ENCODE measurements at places on chromosomes 5 and 9.

- no peak for DNase-seq
These were observed 5.8 kb downstream of the CEP72 start for GRCh38 chr5:617896-618295.

DNA sequence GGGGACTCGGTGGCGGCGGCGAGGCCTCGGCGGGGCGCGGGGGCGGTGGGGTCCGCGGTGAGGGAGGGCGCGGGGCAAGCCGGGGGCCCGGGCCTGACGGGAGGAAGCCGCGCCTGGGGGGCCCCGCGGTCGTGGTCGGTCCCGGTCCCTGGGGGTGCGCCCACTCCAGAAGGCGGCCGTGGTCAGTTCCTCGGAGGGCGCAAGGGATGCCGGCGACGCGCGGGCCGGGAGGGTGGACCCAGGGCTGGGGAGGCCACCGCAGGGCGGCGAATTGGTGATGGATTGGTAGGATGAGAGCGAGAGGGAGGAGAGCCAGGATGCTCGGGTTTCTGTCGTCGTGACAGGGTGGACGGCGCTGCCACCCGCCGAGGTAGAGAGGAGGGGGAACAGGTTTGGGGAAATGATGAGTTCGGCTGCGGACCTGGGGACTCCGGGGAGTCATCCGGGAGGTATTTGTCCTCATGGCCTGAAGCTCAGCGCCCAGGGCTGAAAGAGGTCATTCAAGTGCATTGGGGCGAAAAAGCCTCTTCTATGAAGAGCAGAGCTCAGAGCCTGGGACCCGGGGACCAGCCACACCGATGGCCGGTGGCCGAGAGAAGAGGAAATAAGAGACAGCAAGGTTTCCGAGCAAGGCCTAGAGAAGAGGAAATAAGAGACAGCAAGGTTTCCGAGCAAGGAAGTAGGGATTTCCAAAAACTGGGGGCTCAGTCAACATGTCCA is 557 bp downstream of the GNG10 start:
- no peak for DNase-seq

- no peak for DNase-seq
These were observed 150.2 kb downstream of the KIAA0825 start for GRCh38 chr5:94467954-94468930.

DNA sequence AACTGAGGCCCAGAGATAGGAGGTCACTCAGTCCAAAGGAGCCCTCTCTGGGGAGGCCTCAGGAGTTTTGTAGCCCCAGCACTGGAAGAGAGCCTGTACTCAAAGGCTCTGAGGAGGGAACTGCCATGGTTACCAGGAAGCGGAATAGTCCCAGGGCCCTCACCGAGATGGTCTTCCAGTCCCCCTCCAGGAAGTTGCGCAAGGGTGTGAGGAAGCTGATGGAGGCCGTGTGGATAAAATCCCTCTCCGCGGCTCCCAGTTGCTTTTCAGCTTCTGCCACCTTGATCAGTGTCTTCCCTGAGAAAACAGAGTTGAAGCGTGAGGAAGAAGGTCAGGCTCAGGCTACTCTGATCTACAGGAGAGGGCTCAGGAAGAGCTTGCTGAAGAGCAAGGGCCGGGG is 13.5 kb downstream of the SH3GLB2 start:
- no peak for DNase-seq

DNA sequence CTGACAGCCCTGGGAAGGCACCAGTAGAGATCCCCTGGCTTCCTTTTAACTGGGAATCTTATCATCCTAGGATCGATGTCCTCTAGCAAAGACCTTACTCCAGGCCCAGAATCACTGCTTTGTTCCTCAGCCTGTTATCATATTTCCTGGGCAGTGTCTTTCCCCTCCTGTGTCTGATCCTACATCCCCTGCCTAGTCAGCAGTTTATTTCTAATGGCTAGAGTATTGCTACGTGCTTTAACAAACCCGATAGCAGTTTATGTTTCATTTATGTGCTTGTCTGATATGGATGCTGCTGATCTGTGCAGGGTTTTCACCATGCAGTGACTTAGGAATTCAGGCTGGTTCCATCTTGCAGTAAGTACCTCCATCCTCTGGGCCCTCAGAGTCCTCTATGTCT is 20.9 kb upstream of the BARX1 start:
- no peak for DNase-seq

- peak; percentile 31 for DNase-seq
These were observed 92.8 kb upstream of the PITX1 start for GRCh38 chr5:135126688-135127438.

DNA sequence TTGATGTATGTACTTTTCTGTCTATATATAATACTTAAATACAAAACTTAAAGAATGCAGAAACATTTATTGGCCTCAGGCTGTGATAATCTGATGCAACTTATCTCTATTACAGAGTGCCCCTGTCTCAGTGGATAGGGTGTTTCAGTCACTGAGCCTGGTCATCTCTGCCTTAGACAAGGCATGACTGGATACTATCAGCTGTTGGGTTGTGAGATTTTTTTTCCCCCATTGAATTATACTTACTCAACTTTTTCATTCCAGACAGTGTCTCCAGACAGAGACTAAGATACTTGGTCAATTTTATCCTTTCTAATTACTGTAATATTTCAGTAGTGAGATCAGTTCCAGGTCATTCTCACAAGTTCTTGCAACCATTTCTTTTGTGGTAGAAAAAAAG is 26.7 kb downstream of the XRCC4 start:
- no peak for DNase-seq

DNA sequence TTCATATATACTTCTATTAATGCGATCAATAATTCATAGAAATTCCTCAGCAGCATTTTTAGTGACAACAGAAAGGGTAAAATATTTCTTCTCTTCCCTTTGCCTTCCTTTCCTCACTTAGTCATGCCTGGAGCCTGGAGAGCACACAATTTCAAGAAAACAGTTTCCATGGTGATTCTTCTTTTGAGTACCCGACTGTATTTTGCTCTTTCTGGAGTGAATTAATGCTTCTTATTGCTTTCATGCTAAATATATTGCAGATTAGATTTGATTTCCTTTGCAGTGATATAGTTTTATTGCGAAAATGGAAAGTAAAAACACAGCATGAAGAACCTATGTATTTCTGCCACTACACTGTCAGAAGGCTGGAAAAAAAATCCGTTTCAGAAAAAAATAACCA is 153.5 kb downstream of the PPP2R2B start:
- DNase-seq: no peak

DNA sequence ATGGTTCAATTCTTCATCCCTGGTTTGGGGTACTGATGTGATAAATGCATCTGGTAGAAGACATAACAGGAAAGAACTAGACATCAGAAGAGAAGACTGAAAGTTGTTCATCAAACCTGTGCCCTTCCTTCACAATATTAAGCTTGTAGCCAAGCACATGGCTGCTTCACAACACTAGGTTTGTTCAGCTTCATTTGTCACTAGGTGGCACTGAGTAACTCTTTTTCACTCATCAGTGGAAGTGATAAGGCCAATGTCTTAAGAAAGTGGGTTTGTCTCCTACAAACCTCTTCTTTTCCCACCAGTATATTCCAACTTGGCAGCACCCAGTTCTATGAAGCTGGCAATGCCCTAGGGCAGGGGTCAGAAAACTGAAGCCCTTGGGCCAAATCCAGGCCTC is 26.9 kb downstream of the ZNF484 start:
- DNase-seq: no peak

DNA sequence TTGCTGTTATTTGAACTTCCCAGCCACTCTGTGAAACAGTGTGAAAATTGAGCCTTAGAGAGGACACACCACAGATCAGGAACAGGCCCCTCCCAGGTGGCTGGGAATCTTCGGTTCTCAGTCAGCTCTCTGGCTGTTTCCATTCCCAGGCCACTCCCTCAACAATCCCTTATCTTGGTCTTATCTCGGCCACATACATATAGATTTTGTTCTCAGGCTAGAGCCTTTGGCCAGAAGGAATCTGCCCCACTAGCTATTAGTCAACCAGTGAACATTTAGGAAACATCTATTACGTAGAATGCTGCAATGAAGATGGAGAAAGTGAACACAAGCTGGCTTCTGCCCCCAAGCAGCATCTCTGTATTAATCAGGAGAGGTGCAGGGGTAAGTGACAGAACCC is 21.0 kb upstream of the WWC1 start:
- DNase-seq: no peak

DNA sequence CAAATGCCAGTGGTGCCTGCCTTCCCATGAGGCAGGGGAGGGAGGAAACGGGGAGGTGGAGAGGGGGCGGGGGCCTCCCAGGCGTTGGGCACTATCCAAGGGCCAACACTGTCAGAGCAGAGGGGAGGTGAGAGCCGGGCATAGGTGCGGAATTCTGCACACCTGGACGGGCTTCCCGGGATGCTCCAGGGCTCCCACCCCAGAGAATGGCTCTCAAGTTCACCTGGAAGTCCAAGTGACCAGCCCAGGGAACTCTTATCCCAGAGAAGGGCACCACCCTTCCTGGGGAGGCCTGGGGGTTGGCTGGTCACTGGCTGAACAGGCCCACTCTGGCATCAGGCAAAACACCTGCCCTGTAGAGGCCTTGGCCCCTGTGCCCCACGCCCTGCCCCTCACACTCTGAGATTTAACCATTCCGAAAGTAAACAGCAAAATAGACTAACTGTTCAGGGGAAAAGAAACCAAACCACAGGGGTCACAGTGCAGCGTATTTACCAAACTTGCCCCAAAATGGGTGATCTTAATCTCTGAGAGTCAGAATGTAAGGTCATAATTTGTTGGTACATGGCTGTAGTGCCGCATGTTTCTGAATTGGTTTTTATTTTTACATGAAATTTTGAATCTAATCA is 2.7 kb downstream of the CSF2 start:
- DNase-seq: no peak

GRCh38 chr5:134526483-134527155 is 1.1 kb downstream of the JADE2 start:
- no peak for DNase-seq

- no peak for DNase-seq
These were observed 461.3 kb downstream of the TMEM232 start for GRCh38 chr5:110265162-110265561.

DNA sequence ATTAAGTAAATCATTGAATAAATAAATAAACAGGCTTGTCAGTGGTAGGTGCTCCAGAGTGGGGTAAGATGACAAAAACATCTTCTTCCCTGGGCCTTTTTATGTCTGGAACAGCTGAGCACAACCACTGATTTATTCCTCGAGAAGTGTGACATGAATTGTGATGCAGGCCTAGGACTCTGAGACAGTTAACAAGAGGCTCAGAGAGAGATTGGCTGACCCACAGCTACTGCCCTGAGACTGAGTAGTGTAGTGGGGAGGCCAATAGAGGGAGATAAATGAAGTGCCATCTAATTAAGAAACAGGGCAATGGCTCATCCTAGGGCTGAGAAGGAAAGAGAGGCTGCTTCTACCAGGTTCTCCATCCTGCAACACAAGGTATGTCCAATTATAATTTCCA is 369.3 kb upstream of the TRPC7 start:
- no peak for DNase-seq

DNA sequence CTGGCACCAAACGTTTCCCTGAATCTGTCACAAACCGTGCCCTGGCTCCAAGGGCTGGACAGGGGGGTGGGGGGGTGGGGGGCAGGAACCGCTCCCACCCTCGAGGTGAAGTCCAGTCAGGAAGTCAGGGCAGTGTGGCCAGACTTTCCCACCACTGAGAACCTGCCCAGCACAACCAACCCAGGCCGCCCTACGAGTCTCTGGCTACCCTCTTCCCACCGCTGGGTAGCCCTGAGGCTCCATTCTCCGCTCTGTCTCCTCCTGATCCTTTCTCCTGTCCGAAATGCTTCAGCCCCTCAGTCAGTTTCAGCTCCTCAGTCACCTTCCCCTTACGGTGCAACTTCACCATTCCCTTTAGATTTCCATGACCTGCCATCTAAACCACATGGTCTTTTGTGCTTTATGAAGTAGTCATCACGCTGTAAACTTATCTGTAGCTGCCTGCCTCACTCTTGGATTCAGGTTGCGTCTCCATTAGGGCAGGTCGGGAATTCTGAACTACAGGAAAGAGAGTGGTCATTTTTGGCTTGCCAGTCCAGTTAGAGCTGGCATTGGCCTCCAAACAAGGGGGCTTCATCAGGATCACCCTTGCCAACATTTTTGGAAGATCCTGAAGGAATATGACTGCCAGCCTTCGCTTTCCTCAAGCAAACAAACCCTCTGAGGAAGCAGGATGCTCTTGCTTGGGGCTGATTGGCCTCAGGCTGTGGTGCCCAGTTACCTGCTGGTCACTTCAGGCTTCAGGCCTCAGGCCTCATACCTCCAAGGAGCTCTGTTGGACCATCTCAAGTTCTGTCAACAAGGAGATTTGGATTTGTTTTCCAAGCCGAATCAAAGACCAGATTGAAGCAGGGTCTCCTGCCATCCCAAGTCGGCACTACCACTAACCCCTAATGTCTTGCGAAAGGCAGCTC is 794 bp upstream of the DCAF12 start:
- DNase-seq: no peak

GRCh38 chr9:114246558-114246957 is 76.3 kb upstream of the ORM1 start:
- no peak for DNase-seq

Measured in kidney epithelial cell (primary cell).